ENCODE measurements at places on chromosomes 12 and 14.
A peak's percentile ranks its signal among the peaks of the same experiment; 100 is the strongest.

DNA sequence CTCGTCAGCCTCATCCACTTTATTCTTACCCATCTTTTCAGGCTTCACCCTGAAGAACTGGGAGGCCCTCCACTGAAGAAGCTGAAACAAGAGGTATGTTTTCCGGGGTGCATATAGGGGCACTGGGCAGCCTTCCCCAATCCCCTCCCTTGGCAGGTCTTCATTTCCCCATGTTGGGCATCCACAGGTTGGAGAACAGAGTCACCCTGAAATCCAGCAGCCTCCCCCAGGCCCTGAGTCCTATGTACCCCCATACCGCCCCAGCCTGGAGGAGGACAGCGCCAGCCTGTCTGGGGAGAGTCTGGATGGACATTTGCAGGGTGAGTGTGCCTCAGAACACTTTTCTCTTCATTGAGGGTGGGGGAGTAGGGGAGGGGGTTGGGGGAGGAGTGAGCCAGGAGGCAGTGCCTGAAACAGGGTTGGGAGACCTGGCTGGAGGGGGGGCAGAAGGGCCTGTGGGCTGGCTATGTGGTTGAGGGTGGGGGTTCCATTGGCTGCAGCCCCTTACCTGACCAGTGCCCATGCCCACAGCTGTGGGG is 4.0 kb downstream of the NAB2 start:
- DNase-seq = no peak

GRCh38 chr12:89729946-89730459 is 21.4 kb upstream of the ATP2B1 start:
- DNase-seq = no peak

- peak; percentile 41 for DNase-seq
Observed at GRCh38 chr14:32560209-32560857, 231.2 kb downstream of the AKAP6 start.

GRCh38 chr12:78886719-78887407 is 22.3 kb downstream of the SYT1 start:
- DNase-seq = no peak

GRCh38 chr12:68630050-68630449 is 19.4 kb downstream of the RAP1B start:
- no peak for DNase-seq

All from right renal cortex interstitium (tissue), 3 donors.